ENCODE measurements at places on chromosomes 1 and 21.

GRCh38 chr1:59804301-59804700 is 10.4 kb upstream of the HOOK1 start:
- no peaks in the 10 kb centered on the region for H3K36me3 ChIP-seq
- H3K4me3 ChIP-seq: no peak overlapping the region
- no peak for DNase-seq

- H3K4me3 ChIP-seq: no peak overlapping the region
- H3K27me3 ChIP-seq: no peaks in the 10 kb centered on the region
- H3K36me3 ChIP-seq: no peaks in the 10 kb centered on the region
Observed at GRCh38 chr1:232262991-232263390, 366.9 kb downstream of the SIPA1L2 start.

DNA sequence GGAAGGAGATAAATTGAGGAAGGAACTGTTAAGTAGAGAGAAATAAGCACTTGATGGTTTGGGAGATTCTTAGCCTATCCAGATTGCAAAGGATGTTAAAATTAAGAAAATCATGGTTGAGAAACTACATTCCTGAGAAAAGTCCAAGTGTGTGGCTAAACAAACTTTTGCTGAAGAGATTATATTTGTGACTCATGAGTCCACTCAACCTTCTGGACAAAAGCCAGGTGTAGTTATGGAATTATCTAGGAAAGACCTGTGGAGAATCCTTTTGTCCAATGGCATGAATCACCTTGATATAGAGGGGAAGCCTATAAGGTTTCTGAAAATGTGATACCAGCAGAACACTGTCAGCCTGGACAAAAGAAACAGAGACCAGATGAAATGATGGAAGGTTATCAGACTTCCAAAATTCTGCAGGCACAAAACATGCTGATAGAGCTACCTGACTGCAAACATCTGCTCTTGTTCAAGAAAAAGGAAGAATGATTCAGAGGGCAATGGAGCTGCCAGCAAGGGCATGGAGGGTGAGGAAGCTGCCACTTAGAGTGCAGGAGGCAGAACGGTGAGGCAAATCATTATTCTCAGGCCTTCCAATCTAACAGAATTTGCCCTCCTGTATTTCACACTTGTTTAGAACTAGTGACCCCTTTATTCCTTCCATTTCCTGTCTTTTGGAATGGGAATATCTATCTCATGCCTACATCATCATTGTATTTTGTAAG is 300.6 kb upstream of the PRMT6 start:
- no peaks in the 10 kb centered on the region for H3K36me3 ChIP-seq
- no peak overlapping the region for H3K4me3 ChIP-seq
- H3K4me1 ChIP-seq: no peaks in the 10 kb centered on the region
- no peak overlapping the region for H3K27ac ChIP-seq
- DNase-seq: no peak
- no peaks in the 10 kb centered on the region for H3K27me3 ChIP-seq

GRCh38 chr1:178649582-178650350 is 75.3 kb upstream of the RALGPS2 start:
- no peaks in the 10 kb centered on the region for H3K27me3 ChIP-seq
- no peak overlapping the region for H3K27ac ChIP-seq
- no peaks in the 10 kb centered on the region for H3K36me3 ChIP-seq
- H3K4me1 ChIP-seq: no peaks in the 10 kb centered on the region
- H3K4me3 ChIP-seq: no peak overlapping the region

- H3K27me3 ChIP-seq: no peaks in the 10 kb centered on the region
- no peak overlapping the region for H3K4me3 ChIP-seq
- no peak for DNase-seq
- H3K36me3 ChIP-seq: no peaks in the 10 kb centered on the region
Observed at GRCh38 chr1:21631944-21632887, 36.9 kb downstream of the RAP1GAP start.

GRCh38 chr21:14080040-14080763 is 130.6 kb downstream of the LIPI start:
- no peaks in the 10 kb centered on the region for H3K4me1 ChIP-seq
- H3K27ac ChIP-seq: no peak overlapping the region
- H3K36me3 ChIP-seq: no peaks in the 10 kb centered on the region
- H3K4me3 ChIP-seq: no peak overlapping the region
- no peak for DNase-seq

GRCh38 chr1:180845352-180845751 is 67.3 kb upstream of the KIAA1614 start:
- no peak for DNase-seq
- no peak overlapping the region for H3K4me3 ChIP-seq
- no peaks in the 10 kb centered on the region for H3K4me1 ChIP-seq
- no peaks in the 10 kb centered on the region for H3K27me3 ChIP-seq
- H3K36me3 ChIP-seq: no peaks in the 10 kb centered on the region

DNA sequence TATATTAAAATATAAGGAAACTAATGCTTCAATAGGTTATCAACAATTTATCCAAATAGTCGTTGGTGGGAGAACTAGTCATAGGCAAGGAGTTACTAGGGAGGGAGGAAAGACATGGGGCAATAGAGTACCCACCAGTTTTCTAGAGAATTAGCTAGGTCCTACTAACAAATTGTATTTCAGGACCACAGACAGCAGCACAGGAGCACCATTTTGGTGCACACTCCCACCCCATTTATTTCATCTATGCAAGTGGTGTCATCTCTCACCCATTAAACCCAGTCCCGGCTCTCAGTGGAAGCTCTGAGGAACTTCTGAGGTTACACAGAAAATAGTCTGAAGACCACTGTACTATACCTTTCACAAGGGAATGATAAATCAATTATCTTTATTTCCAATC is 89.0 kb upstream of the BCAR3 start:
- DNase-seq: no peak
- H3K4me3 ChIP-seq: no peak overlapping the region
- no peak overlapping the region for H3K27ac ChIP-seq
- no peaks in the 10 kb centered on the region for H3K36me3 ChIP-seq
- no peaks in the 10 kb centered on the region for H3K27me3 ChIP-seq

DNA sequence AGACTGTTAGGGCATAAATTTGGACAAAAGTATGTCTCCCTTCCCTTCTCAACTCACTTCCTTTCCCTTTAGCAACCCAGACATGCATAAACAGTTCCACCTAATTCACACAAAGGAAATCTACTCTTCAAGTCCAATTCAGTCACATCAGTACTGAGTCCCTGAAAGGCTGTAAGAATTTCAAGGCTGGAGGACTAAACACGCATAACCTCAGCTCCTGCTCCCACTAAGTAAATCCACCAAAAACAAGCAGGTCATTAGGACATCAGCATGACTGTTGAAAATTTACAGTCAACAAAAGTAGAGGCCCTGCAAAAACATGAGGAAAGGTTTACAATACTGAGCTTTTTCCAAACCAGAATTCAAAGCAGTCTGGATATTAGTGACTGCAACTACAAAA is 18.4 kb downstream of the SETD4 start:
- H3K27me3 ChIP-seq: no peaks in the 10 kb centered on the region
- DNase-seq: no peak
- no peak overlapping the region for H3K27ac ChIP-seq
- H3K36me3 ChIP-seq: peaks cover 37% of the 10 kb centered on the region

DNA sequence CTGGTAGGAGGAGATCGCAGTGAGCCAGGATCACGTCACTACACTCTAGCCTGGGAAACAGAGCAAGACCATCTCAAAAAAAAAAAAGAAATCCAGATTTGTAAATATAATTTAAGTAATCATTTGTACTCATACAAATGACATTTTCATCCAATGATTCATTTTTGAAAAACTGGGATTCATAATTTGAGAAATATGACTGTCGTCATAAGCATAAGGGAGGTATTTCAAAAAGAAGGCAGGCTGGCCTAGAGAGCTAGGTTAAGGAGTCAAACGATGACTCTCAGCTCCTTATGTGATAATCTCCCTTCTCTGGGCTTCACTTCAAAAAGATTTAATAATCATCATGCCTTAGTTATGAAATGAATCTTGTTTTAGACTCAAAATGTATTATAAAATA is 2.3 kb downstream of the GART start:
- no peak overlapping the region for H3K27ac ChIP-seq
- no peaks in the 10 kb centered on the region for H3K27me3 ChIP-seq
- H3K4me1 ChIP-seq: no peaks in the 10 kb centered on the region
- H3K4me3 ChIP-seq: no peak overlapping the region

DNA sequence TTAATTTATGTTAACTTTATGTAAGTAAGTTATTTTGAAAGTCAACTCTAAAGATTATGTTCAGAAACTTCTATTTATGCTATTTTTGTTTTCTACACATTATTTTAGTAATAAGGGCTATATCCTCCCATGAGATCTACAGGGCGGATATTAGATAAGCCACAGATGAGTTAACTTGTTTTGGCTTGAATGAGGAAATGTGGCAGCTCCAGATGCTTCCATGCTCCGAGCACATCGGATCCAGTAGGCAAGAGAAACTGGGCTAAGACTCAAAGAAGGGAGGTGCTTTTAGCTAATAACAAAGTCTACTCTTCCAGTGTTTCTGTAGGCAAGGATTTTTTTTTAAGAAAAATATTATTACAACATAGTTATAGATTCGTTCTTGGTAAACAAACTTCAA is 20.0 kb upstream of the LAMC1 start:
- H3K4me3 ChIP-seq: no peak overlapping the region
- no peak for DNase-seq
- H3K4me1 ChIP-seq: no peaks in the 10 kb centered on the region
- H3K36me3 ChIP-seq: no peaks in the 10 kb centered on the region
- H3K27ac ChIP-seq: no peak overlapping the region

DNA sequence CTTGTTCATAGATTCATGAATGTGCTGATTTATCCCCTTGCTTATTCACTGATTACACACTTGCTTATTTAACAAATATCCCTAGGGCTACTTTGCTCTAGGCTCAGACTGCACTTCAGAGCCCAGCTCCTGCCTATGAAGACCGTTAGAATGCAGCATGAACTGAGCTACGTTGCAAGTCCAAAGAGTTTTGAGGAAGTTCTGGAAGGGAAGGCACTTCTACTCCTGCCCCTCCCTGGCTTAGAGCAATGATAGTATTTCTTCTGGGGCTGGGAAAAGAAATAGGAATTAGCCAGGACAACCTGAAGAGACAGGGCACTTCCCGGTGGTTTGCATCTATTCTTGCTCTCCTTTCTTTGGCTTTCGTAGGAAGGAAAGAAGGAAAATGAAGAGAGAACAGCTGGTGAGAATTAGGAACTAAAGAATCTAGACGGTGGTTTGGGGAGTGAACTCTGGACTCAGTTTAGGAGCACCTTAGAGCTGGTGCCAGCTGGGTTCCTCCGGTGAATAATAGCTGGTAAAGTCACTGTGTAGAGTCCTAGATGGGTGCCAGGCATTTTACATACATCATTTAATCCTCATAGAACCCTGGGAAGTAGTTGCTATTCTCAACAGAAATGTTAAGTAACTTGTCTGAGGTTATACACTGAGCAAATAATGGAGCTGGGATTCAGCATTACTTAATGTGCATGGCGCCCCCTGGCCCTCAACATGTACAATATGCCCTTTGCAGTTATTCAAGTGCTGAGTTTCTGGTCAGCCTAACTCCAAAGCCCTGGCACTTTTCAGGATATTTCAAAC is 65.9 kb downstream of the NDUFS5 start:
- H3K36me3 ChIP-seq: no peaks in the 10 kb centered on the region
- no peaks in the 10 kb centered on the region for H3K27me3 ChIP-seq
- no peak overlapping the region for H3K4me3 ChIP-seq
- H3K4me1 ChIP-seq: no peaks in the 10 kb centered on the region
- peak; percentile 91 for DNase-seq

- no peak overlapping the region for H3K27ac ChIP-seq
- no peak overlapping the region for H3K4me3 ChIP-seq
- H3K27me3 ChIP-seq: no peaks in the 10 kb centered on the region
- no peaks in the 10 kb centered on the region for H3K36me3 ChIP-seq
Observed at GRCh38 chr1:200279810-200280411, 129.9 kb downstream of the ZNF281 start.

- H3K4me3 ChIP-seq: no peak overlapping the region
- no peaks in the 10 kb centered on the region for H3K4me1 ChIP-seq
- no peak for DNase-seq
- no peaks in the 10 kb centered on the region for H3K27me3 ChIP-seq
- no peaks in the 10 kb centered on the region for H3K36me3 ChIP-seq
Observed at GRCh38 chr1:6762060-6762459, 23.2 kb upstream of the CAMTA1 start.

DNA sequence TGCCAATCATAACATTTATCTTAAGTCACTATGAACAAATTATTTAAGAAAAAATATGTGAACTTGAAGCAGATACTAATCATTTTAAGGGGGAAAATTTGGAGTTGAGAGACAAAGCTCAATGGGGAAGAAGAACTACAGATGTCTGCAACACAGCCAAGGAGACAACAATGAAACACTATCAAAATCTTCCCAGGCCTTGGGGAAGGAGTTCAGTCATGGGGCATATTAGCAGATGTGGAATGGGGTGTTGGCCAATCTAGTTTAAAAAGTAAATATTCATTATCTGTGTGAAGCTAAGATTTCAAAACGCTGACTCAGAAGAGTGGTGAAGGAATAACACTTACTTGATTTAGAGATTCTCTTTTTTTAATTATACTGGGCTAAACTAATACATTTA is 671.6 kb upstream of the ZP4 start:
- H3K36me3 ChIP-seq: no peaks in the 10 kb centered on the region
- no peak overlapping the region for H3K4me3 ChIP-seq
- no peaks in the 10 kb centered on the region for H3K27me3 ChIP-seq
- no peaks in the 10 kb centered on the region for H3K4me1 ChIP-seq
- no peak overlapping the region for H3K27ac ChIP-seq

GRCh38 chr1:184480736-184481135 is 93.9 kb downstream of the C1orf21 start:
- H3K4me3 ChIP-seq: no peak overlapping the region
- DNase-seq: no peak
- no peaks in the 10 kb centered on the region for H3K4me1 ChIP-seq

- H3K27ac ChIP-seq: no peak overlapping the region
- no peak overlapping the region for H3K4me3 ChIP-seq
- H3K4me1 ChIP-seq: no peaks in the 10 kb centered on the region
- H3K27me3 ChIP-seq: peaks cover under 1% of the 10 kb centered on the region
- DNase-seq: no peak
- H3K36me3 ChIP-seq: no peaks in the 10 kb centered on the region
Observed at GRCh38 chr21:29943885-29944284, 4.1 kb upstream of the GRIK1 start.

DNA sequence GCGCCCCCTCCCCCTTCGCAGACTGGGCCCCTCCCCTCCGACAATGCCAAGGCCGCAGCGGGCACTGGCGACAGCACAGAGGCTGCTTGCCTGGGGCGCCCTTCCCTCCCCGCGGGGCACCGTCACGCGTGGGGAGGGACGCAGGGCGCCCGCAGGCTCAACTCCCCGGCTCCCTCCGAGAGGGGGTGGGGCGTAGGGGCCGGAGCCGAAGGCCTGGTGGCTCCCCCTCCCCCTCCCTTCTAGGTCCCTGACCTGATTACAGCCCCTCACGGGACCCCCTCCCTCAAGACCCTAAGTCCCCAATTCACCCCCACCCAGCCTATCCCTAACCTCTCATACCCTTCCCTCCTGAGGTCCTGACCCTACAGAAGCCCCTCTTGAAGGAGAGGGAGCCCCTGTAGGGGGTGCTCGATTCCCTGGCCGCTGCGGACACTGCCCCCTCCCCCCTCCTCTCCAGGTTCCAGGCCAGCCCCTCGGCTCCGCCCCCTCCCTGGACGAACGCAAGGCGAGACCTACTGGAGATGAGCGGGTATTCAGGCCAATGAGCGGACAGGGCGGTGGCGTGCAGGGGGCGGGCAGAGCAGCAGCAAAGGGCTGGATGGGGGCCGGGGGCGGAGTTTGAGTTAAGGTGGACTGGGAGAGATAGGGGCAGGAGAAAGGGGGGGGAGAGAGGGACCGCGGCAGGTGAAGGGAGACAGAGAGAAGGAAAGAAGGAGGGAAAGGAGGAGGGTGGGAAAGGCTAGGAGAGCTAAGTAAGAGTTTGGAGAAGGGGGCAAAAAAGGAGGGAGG is 733 bp upstream of the ZBTB7B start:
- peak overlapping the region; percentile 97 for H3K27ac ChIP-seq
- H3K36me3 ChIP-seq: no peaks in the 10 kb centered on the region
- peaks cover 33% of the 10 kb centered on the region for H3K4me1 ChIP-seq
- peak overlapping the region; percentile 88 for H3K4me3 ChIP-seq
- no peaks in the 10 kb centered on the region for H3K27me3 ChIP-seq
- DNase-seq: peak; percentile 100
